ENCODE measurements at places on chromosomes 2 and 18.

GRCh38 chr18:57797209-57797651, 5.9 kb downstream of the ATP8B1 start:
- DNase-seq, result no peak

DNA sequence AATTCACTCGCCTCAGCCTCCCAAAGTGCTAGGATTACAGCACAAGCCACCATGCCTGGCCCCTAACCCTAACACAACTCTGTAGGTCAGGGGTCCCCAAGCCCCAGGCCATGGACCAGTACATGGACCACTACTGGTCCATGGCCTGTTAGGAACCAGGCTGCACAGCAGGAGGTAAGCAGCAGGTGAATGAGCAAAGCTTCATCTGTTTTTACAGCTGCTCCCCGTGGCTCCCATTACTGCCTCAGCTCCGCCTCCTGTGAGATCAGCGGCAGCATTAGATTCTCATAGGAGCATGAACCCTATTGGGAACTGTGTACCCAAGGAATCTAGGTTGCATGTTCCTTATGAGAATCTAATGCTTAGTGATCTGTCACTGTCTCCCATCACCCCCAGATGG, 201.7 kb downstream of the NRP2 start:
- DNase-seq, result no peak

- DNase-seq, result no peak
These were observed 6.4 kb downstream of the ZEB2 start for GRCh38 chr2:144513388-144514101.

- no peak for DNase-seq
These were observed 56.9 kb downstream of the MAP3K20 start for GRCh38 chr2:173132531-173132930.

GRCh38 chr2:17878281-17879136, at the start of gene KCNS3:
TSS of gene KCNS3 (plus strand) at chr2:17878667. CDS start at chr2:17931009, 52,342 bp downstream.
- DNase-seq, result no peak

DNA sequence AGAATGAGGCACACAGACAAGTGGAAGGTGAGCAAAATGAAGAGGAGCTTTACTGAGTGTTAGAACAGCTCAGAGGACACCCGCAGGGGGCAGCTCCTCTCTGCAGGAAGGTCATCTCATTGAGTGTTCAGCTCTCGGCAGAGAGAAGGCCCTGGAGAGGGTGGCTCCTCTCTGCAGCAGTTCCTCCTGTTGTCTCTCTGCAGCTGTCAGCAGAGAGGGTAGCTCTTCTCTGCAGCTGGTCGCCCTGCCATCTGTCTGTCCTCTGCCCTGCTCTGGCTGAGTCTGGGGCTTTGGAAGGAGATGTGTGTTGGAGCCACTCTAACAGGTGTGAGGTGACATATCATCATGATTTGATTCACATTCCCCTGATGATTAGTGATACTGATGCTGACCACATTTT, 6.8 kb upstream of the SNTG2 start:
- DNase-seq, result no peak

DNA sequence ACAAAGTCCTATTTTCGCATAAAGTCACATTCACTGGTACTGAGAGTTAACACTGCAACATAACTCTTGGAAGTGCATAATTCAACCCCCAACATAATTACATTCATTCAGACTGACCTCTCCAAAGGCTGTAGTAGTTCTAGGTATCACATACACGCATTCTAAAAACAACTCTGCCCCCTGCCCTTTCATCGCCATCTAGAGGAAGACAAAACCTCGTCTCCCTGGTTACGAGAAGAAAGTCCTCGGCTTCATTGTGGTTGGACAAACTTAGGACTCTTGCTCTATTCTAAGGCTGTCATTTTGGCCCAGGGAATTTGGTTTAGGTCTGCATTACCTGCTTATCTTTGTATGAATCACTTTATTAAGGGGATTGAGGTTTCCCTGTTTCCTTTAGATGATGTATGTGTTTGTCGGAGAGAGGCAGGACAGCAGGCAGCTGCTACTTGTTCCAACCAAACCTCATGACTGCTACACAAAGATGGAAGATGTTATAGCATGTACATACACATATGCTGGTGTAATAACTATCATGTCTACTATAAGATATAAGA, 215.4 kb upstream of the NRXN1 start:
- no peak for DNase-seq

GRCh38 chr2:100581277-100581612, 18.5 kb downstream of the PDCL3 start:
- DNase-seq, result no peak

DNA sequence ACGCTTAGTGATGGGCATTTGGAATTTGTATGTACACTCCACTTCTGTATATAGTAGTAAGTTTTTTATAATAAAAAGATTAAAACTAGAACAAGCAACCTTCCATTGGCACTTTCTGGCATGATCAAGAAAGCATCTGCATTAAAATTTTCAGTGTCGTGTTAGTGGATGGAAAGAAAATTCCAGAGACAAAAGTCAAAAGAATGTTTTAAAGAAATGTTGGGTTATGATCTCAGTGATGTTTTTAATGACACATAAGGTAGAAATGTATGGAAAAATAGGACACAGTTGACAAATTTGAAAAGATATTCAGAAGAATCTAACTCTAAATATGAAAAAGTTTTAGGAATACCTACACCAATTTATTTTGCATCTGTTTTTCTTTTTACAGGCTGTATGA, 126.1 kb upstream of the FAM117B start:
- DNase-seq, result no peak

- DNase-seq, result no peak
These were observed 75.7 kb downstream of the MYO5B start for GRCh38 chr18:50119296-50119695.

GRCh38 chr2:179917272-179917671, 55.9 kb upstream of the ZNF385B start:
- no peak for DNase-seq

- no peak for DNase-seq
These were observed 25.5 kb downstream of the MARCHF4 start for GRCh38 chr2:216346781-216347180.

GRCh38 chr2:21715887-21716286, 592.1 kb downstream of the TDRD15 start:
- no peak for DNase-seq

DNA sequence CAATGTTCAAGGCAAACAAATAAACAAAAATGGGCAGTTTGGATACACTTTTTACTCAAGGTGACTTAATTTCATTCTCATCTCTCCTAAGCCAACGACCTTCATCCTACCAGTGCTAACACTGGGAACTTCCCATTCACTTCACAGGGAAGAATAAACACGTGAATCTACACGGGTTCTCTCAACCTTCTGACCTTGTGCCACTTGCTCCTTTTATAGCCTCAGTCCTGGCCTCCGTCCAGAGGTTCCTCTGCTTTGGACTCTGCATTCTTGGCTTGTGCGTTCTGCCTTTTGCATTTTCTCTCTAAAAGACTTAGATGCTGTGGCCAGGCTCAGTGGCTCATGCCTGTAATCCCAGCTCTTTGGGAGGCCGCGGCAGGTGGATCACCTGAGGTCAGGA, 13.8 kb downstream of the ZNF2 start:
- no peak for DNase-seq

- DNase-seq, result no peak
These were observed 8.6 kb downstream of the SH3BP4 start for GRCh38 chr2:234960175-234961088.

GRCh38 chr2:260507-261161, 3.2 kb downstream of the SH3YL1 start:
- DNase-seq, result no peak

DNA sequence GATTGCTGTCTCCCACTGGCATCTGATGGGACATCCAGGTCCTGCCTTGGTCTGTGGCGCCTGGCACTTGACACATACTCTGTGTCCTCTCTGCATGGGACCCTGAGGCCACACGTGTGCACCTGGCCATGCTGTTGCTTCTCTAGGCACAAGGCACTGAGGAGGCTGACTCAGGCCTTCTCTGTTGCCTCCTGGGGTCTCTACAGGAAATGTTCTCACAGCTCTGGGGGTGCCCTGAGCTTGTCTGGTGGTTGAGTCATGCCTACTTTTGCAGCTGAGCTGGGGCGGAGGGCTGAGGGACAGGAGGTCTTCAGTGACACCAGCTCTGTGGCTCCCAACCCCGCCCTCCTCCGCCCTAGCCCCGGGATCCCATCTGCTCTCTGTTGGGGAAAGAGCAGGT, 207.0 kb upstream of the HS6ST1 start:
- DNase-seq, result no peak

DNA sequence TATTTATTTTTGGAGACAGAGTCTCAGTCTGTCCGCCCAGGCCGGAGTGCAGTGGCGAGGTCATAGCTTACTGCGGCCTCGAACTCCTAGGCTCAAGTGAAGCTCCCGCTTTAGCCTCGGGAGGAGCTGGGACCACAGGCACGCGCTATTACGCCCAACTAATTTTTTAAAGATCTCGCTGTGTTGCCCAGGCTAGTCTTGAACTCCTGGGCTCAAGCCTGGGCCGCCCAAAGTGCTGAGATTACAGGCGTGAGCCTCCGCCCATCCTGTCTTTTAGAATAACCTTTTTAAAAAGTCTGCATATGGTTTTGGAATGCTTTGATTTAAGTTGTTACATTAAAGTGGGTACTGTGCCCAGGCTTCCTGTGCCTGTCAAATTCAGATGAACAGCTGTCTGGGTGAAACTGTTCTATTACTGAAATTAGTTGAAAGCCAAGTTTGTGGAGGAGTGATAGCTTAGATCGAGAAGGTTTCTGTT, 944 bp downstream of the RAB3GAP1 start:
- peak; percentile 16 for DNase-seq

- DNase-seq, result no peak
These were observed 655.3 kb upstream of the FAM98A start for GRCh38 chr2:34254272-34254878.

DNA sequence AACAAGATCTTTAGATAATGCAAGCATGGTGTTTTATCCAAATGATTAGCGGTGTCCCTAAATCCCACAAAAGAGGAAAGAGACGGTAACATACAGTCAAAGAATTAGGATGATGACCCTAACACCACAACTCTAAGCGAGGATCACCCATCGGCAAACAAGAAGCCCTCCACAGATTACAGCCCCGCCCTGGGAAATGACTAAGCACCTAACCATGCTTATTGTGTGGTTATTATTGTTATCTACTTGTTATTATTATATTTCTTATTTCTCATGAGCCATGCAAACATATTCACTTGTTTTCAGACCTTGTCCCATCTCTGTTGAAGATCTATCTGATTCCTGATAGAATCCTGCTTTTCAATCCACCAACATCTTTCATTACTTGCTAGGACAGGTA, 651.3 kb downstream of the NYAP2 start:
- DNase-seq, result no peak

- DNase-seq, result no peak
These were observed 58.4 kb upstream of the GALR1 start for GRCh38 chr18:77191071-77191751.

DNA sequence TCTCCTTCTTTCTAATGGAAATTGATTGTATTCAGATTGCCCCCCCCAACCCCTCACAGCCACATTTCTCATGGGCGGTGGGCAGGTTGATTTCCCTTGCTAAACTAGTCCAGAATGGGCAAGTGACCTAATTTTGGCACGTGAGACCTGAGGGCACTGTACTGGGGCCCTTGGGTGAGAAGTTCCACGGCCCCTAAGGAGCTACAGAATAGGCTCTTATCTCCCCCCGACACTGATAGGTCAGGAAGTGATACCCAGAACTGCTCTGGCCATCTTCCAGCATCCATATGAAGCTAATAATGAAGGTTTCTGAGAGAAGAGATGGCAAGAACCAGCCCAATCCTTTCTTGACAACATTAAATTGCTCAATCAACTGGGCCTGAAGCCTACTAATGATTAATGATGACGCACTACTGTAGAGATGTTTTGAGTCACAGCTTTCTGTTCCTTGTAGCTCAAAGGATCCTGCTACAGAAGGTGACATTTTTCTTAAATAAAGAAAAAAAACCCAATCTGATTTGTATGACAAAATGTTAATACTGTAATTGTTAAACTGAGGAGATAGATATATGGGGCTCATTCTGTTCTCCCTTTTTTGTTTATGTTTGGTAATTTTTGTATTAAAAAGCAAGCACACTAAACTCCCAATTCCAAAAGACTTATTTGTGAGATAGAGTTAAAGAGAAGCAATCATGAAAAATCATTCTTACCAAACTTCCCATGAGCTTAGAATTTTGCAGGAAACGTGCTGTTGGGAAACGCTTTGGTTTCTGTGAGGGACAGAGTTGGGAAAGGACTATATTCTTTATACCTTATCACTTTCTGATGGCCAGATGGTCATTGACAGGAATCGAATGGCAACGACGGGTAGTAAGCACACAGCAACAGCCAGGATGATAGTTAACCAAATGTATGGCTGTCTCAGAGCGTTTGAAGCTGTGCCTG, 28.2 kb upstream of the NARS1 start:
- DNase-seq, result no peak

DNA sequence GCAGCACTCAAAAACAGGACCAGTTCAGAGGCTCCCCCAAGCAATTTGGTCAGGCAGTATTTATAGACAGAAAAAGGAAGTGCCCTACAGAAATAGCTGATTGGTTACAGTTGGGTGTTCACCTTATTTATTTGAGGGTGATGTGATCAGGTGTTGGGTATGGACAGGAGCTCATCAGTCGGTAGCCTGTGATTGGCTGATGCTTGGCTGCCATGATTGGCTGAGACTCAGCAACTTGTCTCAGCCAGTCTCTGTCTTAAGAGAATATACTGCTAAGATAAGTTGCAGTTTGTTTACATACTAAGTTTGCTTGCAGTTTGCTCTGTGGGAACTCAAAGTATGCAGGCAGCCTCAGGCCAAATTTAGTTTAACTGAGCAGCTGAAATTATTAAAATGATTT, 9.4 kb downstream of the ABCG8 start:
- no peak for DNase-seq

DNA sequence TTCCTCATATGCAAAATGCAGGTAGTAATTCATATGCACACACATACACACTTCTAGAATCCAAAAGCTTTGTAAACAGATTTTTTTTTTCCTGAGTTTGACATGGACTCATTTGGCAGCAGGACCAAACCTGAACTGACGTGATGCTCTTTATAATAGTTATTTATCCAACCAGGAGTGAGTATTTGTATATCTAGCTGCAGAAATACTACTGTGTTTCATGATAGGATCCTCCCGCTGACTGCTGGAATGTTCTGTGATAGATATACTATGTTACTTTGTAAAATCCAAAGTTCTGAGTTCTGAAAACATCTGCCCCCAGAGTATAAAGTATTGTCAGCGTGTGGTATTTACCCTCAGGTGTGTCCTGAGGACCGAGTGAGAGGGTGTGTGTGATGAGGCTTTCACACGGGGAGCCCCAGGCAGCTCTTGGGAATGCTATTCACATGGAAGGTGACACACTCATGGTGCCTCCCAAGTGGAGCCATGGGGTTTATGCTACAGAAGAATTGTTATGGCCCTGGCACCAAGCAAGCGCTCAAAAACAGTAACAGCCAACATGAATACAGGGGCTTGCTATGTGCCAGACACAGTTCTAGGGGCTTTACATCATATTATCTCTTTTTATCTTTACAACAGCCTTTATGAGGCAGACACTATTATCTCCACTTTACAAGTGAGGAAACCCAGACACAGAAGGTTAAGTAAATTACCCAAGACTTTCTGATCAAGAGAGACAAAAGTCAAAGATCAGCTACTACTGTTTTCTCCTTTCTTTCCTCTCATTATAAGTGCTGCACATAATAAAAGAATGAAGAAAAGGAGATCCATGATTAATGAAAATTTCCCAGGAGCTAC, 16.7 kb upstream of the TXNDC2 start:
- DNase-seq, result no peak

- no peak for DNase-seq
These were observed 162.6 kb upstream of the SMAD2 start for GRCh38 chr18:48093104-48093503.

All from stimulated activated CD4-positive, alpha-beta T cell treated with anti-CD3 and anti-CD28 coated beads, Interleukin-4, amount 100 ng/mL, for 48 hours (primary cell).